ENCODE measurements at places on chromosomes 2 and 18. TPM values are rescaled to one million over a fixed set of nuclear protein-coding genes. Genes with fewer than 3 reads are reported as not detected.

GRCh38 chr2:55842046-55842445 lies 81.5 kb downstream of the EFEMP1 start:
- DNase-seq: no peak

Gene POTEJ
- total RNA-seq: not detected

DNA sequence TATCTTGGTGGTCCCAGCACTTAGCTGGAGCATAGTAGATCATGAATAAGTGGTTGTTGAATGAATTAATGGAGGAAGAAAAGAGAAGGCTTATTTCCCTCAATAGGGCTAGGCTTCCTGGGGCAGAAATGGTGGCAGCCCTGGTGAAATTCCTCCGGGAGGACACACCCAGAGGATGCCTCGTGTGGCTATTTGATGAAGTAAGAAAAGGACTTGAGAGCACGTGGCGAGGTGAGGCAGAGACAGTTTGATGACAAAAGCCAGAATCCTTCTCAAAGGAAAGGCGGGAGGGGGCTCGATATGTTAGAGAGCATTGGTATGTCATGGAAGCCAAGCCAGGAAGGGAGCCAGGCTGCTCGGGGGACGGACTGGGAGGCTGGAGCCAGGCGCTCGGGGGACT lies 14.7 kb downstream of the FAM228A start:
- no peak for DNase-seq

GRCh38 chr2:1656326-1656960 lies 87.9 kb downstream of the PXDN start:
- no peak for DNase-seq

DNA sequence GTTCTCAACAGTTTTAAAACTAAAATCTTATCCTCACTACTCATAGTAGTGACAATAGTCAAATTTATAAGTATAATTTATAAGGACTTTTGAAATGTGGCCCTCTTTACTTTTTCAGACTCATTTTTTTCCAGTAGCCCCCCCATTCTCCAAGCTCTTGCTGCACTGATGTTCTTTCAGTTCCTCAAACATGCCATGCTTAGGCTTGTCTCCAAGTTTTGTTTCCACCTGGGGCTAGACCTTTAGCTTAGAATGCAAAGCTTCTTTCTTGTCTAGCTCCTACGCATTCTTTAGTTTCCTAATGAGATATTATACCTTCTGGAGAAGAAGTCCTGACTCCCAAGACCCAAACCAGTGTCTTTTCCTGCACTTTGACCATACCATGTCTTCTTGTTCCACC lies 222.6 kb downstream of the NOL4 start:
- DNase-seq: no peak

Gene MYOM1
- 4.8 TPM for total RNA-seq

- DNase-seq: no peak
These were observed 239.1 kb downstream of the TGIF1 start for GRCh38 chr18:3689091-3689490.

- peak; percentile 24 for DNase-seq
These were observed 730 bp downstream of the ODC1 start for GRCh38 chr2:10447300-10447894.

Gene PTPRM
- 69.3 TPM for total RNA-seq

All from tibial nerve (tissue), 4 donors.